ENCODE measurements at places on chromosomes 7 and 10. TPM values are rescaled to one million over a fixed set of nuclear protein-coding genes. Genes with fewer than 3 reads are reported as not detected.

INSYN2A gene
- not detected for total RNA-seq

DNA sequence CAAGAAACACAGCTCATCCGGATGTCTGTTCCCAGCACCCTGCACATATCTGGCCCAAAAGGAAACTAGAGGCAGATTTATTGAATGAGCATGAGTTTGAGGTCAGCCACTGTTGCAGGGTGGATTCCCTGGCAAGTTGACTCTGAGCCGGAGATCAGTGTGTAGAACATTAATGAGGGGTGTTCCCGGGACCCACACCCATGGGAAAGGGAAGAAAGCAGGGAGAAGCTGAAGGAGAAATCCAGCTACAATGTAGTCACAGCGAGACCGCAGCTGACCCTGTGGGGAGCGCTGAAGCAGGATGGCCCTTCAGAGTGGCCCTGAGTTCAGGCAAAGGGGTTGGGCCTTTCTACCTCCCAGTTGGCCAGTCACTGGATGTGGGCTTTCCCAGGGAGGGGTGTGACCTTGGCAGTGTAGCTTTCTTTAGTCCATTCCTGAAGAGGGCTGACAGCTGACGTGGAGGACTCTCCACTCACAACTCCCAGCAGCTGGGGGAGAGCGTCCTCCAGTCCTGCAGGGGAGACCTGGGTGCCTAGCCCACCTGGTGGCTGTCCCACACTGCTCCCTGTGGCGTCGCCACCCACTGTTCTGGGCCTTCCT is 324.2 kb upstream of the ZMIZ1 start:
- H3K27ac ChIP-seq: no peak overlapping the region
- no peaks in the 10 kb centered on the region for H3K27me3 ChIP-seq
- H3K4me1 ChIP-seq: no peaks in the 10 kb centered on the region
- H3K36me3 ChIP-seq: no peaks in the 10 kb centered on the region

- peaks cover 2% of the 10 kb centered on the region for H3K36me3 ChIP-seq
- no peaks in the 10 kb centered on the region for H3K27me3 ChIP-seq
- H3K4me1 ChIP-seq: no peaks in the 10 kb centered on the region
Measured at GRCh38 chr10:72490951-72491350, 134.9 kb downstream of the MICU1 start.

DNA sequence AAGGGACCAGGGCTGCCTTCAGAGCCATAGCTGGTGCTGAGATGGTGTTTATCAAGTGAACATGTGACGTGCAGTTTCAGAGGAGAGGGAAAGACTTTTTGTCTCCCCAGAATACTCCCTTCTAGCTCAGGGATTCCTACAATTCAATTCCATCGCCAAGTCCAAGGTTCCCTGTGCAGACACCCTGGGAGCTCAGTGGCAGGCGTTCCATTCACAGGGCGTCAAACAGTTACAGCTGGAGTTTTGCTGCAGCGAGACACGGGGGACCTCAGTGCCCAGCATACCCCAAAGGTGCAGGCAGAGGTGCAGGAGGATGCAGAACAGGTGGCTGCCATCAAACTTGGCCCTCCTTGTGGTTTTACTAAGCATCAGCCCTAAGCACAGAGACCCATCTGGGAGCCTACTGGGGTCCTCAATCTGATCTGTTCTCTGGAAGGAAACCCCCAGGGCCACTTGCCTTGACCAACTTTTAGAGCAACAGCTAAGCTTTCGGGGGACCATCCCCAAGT is 846 bp upstream of the CALML5 start:
- no peaks in the 10 kb centered on the region for H3K27me3 ChIP-seq
- H3K4me3 ChIP-seq: no peak overlapping the region
- DNase-seq: no peak
- no peaks in the 10 kb centered on the region for H3K36me3 ChIP-seq
